ENCODE measurements at places on chromosomes 2 and 18. TPM values are rescaled to one million over a fixed set of nuclear protein-coding genes. Genes with fewer than 3 reads are reported as not detected.

The CRYGC gene
- total RNA-seq, result not detected

The SLC35F5 gene
- 48.4 TPM for total RNA-seq

The KCNG2 gene
- total RNA-seq, result not detected

GRCh38 chr2:71067567-71068217 is 756 bp upstream of the NAGK start:
- H3K27me3 ChIP-seq, result no peaks in the 10 kb centered on the region
- peak overlapping the region; percentile 69 for H3K4me3 ChIP-seq
- peaks cover 1% of the 10 kb centered on the region for H3K36me3 ChIP-seq
- peak; percentile 54 for DNase-seq
- peaks cover 5% of the 10 kb centered on the region for H3K4me1 ChIP-seq

DNA sequence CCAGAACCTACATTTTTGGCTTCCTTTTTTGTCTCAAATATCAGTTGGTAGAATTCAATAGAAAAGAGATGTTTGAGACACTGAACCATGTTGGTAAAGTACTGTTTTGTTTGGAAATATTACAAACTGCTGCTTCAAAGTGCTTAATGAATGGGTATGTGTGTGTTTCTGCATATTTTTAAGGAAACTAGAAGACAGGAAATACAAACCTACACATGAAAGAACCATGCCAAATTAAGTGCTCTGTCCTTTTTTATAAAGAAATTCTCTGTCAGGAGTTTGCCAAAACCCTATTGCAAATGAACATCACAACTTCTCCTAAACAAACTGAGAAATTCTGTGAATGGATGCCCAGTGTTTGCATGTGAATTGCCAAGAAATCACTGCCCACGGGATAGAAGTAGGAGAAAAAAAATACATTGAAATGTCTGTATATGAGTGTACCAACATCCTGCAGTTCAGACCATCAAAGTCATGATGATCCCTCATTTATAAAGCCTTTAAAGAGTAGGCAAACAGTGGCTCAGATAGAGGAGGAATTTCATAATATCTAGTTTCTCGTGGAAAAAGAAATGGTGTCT is 69.6 kb upstream of the RND3 start:
- DNase-seq, result no peak
- no peak overlapping the region for H3K4me3 ChIP-seq

Data from cardiac muscle cell (in vitro differentiated cells and primary cell).